Stimulated activated CD4-positive, alpha-beta T cell treated with anti-CD3 and anti-CD28 coated beads, Interleukin-15, amount 100 ng/mL, for 48 hours (primary cell): ENCODE measurements at places on chromosomes 7 and 10.

DNA sequence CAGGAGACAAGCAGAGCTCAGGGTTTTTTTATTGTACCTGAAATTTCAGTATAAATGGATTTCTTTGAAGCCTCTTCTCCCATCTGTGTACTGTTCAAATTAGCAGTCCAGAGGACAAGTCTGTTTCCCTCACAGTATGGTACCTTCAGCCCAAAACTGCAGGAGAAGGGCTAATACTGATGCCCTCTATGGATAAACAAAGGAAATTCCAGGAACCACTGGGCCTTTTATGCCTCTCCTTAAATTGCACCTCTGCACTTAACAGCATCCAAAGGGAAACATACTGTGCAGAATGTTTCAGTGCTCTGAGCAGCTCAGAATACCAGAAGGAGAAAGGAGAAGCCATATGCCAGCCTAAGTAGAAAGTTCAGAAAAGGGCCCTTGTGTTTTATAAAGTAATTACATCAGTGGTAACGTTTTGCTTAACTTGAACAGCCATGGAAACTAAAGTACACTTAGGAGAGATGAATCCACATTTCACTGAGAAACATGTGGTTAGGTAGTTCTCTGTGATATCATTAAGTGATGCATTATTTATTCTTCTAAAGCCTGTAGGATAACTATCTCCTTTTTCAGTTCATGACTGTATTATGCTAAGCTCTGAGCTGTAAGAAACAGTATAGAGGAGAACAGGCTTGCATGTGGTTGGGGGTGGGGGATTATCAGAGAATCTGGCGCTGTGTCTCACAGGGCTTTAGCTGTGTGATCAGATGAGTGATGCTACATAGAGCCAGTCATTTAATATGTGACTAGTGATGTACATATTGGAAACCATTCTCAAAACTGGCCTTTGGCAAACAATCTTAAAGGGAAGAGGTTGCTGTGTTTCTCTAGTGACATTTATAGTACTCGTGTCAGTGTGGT lies 111.3 kb downstream of the POU6F2 start:
- DNase-seq, result no peak

DNA sequence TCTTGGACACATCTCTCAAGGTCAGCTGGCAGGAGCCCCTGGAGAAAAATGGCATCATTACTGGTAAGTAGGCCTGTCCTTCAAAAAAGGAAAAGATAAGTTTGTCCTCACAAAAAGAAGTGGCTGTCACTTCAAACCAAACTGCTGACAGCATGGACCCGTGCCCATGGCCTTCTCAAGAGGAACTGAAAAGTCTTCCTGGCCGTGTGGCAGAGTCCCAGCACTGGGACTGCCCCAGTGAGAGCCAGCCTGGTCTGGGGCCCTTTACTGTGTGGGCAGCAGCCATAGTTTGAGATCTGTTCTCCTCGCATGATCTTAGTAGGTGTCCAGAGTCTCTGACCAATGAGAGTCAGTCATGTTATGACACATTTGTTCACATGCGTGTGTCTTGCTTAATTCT lies 614.2 kb upstream of the FOXK1 start:
- no peak for DNase-seq

DNA sequence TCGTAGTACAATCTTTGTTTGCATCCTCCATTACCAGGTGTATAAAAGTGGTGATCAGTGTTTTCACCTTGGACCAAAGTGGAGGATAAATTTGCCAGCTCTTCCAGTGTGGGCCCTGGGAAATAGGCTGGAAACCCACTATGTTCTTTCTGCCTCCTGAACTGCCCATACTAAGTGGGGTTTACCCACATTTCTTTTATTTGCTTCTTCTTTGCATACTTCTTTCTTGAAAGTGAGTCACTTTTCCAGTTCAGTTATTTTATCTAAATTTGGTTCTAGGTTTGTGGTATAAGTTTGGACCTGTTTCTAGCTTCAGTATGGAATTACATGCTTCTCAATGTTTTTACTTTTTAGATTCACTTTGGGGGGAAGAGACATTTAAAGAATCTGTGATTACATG lies 126.2 kb upstream of the ACBD5 start:
- no peak for DNase-seq

- DNase-seq, result no peak
These were observed 26.1 kb downstream of the NOM1 start for GRCh38 chr7:156975620-156976019.

GRCh38 chr7:14332155-14332554 lies 342.7 kb upstream of the ETV1 start:
- no peak for DNase-seq

DNA sequence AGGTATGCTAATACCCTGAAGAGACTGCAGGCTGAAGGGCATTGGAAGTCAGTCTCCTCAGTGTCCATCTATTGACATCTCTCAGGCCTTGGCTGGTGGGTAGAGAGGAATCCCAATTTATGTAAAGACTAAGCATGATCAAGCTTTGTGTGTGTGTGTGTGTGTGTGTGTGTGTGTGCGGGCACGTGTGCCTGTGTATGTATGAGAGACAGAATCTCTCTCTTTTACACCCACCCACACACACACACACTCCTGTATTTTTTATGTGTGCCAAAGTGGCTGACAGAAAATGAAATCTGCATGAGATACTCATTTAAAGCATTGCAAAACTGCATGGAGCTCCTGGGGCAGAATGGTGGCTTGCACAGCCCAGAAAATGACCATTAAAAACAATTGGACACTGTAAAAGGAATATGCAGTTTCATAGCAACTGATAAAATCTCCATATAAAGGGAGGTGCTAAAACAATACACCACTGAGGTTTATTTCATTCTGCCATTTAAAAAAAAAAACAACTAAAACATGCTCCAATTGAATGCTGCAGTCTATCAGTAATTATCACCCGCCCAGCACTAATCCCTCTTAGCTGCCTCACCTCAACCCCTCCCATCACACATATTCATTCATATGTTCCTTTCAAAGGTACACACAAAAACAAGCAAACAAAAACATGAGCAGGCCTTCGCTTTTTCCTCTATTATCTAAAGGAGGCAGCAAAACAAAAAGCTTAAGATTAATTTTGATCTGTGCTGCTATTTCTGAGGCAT lies 385.0 kb downstream of the KCNMA1 start:
- no peak for DNase-seq
